ENCODE measurements at places on chromosomes 3 and 15. TPM values are rescaled to one million over a fixed set of nuclear protein-coding genes. Genes with fewer than 3 reads are reported as not detected.

ANKRD34C gene
- total RNA-seq, result not detected

SSR3 gene
- total RNA-seq, result 83.7 TPM

STAB1 gene
- total RNA-seq, result 53.1 TPM

HMG20A gene
- 32.9 TPM for total RNA-seq

RFT1 gene
- 21.3 TPM for total RNA-seq

OR5K2 gene
- not detected for total RNA-seq

GOLGA8O gene
- total RNA-seq, result 3.2 TPM

RASSF1 gene
- 36.3 TPM for total RNA-seq

HPS3 gene
- 18.8 TPM for total RNA-seq

HES1 gene
- 30.8 TPM for total RNA-seq

TM4SF4 gene
- 2.2 TPM for total RNA-seq

FYCO1 gene
- total RNA-seq, result 38.7 TPM

PPM1L gene
- 17.7 TPM for total RNA-seq

CDCP1 gene
- total RNA-seq, result 1.6 TPM

TRH gene
- total RNA-seq, result 0.40 TPM

C3orf62 gene
- total RNA-seq, result 5.2 TPM

UBA3 gene
- total RNA-seq, result 53.4 TPM

PLSCR5 gene
- not detected for total RNA-seq

TMEM212 gene
- total RNA-seq, result 11.5 TPM

TUSC2 gene
- 33.4 TPM for total RNA-seq

AGBL1 gene
- 147 TPM for total RNA-seq

OR4F15 gene
- total RNA-seq, result not detected

PCCB gene
- total RNA-seq, result 39.9 TPM

LARP6 gene
- total RNA-seq, result 8.6 TPM

TMEM108 gene
- 16.9 TPM for total RNA-seq

GOLGA8T gene
- not detected for total RNA-seq

ECE2 gene
- total RNA-seq, result 0.15 TPM

PLA2G4D gene
- not detected for total RNA-seq

C3orf20 gene
- total RNA-seq, result 0.14 TPM

MORC1 gene
- not detected for total RNA-seq

ZNF619 gene
- total RNA-seq, result 10.0 TPM

CACNA2D3 gene
- total RNA-seq, result 1.1 TPM

NOX5 gene
- total RNA-seq, result 0.77 TPM

ZBED2 gene
- total RNA-seq, result 9.5 TPM

MB21D2 gene
- 5.4 TPM for total RNA-seq

GPR176 gene
- 5.9 TPM for total RNA-seq

CGGBP1 gene
- 52.9 TPM for total RNA-seq

NLGN1 gene
- total RNA-seq, result 22.2 TPM

TMCO5A gene
- not detected for total RNA-seq

SLC2A2 gene
- total RNA-seq, result 0.12 TPM

FAM174B gene
- 59.6 TPM for total RNA-seq

CCDC39 gene
- total RNA-seq, result 6.7 TPM

SI gene
- not detected for total RNA-seq

ITGB5 gene
- 126 TPM for total RNA-seq

TF gene
- total RNA-seq, result 30.2 TPM

ATP13A3 gene
- 92.0 TPM for total RNA-seq

COL6A5 gene
- 7.4 TPM for total RNA-seq

All from lung (tissue), 17 donors.